Activated T-cell treated with anti-CD3 and anti-CD28 coated beads, Interleukin-2, amount 50 U/mL, for 48 hours (primary cell): ENCODE measurements at places on chromosomes 11 and 22.

DNA sequence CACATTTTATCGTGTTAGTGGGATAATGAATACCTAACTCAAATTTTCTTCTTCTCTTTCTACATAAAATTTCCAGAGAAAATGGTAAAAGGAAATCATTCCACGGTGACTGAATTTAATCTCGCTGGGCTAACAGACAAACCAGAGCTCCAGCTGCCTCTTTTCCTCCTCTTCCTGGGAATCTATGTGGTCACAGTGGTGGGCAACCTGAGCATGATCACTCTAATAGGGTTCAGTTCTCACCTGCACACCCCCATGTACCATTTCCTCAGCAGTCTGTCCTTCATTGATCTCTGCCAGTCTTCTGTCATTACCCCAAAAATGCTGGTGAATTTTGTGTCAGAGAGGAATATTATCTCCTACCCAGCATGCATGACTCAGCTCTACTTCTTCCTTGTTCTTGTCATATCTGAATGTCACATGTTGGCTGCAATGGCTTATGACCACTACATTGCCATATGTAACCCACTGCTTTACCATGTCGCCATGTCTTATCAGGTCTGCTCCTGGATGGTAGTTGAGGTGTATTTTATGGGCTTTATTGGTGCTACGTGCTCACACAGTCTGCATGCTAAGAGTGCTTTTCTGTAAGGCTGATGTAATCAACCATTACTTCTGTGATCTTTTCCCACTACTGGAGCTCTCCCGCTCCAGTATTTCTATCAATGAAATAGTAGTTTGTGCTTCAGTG, 24.1 kb downstream of the OR10D3 start:
- DNase-seq, result no peak

DNA sequence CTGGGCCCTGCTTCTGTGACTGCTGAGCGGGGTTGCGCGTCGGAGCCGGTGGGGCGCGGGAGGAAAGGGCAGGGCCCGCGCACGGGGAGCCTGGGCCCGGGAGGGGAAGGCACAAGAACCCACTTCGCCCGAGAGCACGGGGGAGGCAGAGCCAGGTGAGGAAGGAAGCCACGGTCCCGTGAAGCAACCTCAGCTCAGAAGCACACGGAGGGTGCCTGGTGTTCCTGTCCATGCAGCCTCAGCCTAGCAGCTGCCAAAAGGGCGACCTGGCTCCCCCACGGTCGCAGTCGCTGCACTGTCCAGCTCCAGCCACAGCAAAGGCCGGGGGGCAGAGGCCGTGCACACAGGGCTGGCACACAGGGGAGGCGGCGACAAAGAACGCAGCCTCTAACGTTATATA, 9.3 kb upstream of the CDC42BPG start:
- no peak for DNase-seq

DNA sequence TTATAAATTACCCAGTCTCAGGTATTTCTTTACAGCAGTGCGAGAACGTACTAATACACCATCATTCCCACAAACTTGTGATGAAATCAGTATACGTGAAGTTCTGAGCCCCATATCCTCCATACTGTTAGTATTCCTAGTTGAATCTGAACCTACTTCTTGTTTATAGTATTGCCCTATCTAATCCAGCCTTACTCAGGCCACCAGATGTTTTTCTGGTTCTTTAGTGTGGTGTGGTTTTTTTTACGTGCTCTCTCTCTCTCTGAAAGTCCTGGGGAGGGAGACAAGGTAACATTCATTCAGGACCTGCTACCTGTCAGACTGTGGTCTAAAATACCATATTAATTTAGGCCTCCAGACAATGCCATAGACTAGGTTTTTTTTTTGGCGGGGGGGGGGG, 47.6 kb upstream of the TEAD1 start:
- DNase-seq, result no peak

GRCh38 chr11:70557742-70558485, 159.6 kb downstream of the CTTN start:
- no peak for DNase-seq

DNA sequence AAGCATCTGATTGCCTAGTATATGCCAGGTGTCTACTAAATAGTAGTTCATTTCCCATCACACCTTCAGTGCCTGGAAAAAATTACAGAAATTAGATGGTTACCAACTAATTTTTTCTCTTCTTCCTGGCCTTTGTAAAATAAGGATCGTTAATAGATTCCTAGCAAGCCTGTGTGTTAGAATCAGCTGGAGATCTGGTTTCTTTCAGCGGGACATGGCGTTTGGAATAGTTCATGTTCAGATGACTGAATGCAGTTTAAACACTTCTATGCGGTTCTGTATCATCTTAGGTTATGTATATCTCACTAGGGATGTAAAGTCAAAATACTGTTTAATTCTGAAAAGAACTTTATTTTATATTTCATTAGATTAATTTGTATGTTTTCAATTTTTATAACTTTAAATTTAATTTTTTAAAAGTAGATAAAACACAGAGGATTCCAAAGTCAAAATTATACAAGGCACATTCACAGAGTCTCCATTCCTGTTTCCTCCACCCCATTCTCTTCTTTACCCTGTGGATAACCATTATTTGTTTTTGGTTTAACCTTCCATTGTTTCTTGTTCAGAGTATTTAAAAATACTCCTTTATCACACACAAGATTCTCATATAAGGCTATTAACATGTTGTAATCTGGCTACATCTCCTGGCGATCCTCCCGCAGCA, 132.8 kb downstream of the ATXN10 start:
- DNase-seq, result no peak

- no peak for DNase-seq
These were observed 14.4 kb downstream of the FBLN1 start for GRCh38 chr22:45516923-45517675.

DNA sequence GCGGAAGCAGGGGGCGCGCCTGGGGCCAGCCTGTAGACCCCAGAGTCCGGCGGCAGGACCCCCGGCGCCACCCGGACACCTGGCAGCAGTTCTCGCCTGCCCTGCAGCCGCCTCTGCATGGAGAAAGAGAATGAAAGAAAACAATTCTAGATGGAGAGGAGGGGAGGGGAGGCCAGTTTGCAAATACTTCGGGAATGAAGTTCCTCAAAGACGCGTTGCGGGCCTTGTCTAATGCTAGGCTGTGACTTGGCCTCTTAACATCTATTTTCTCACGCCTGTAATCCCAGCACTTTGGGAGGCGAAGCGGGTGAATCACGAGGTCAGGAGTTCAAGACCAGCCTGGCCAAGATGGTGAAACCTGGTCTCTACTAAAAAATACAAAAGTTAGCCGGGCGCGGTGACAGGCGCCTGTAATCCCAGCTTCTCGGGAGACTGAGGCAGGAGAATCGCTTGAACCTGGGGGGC, 2.1 kb upstream of the BARX2 start:
- peak; percentile 22 for DNase-seq
